ENCODE measurements at places on chromosomes 13 and 19.

DNA sequence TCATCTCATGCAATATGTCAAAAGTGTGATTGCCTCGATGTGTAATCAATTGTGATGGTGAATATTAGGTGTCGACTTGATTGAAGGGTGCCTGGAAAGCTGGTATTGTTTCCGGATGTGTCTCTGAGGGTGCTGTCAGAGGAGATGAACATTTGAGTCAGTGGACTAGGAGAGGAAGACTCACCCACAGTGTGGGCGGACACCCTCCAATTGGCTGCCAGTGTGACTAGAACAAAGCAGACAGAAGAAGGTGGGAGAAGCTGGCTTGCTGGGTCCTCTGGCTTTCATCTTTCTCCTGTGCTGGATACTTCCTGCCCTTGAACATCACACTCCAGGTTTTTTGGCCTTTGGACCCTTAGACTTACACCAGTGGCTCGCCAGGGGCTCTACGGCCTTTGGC is 15.5 kb upstream of the CABP5 start:
- no peak for DNase-seq

GRCh38 chr13:31000889-31001288 is 68.4 kb downstream of the TEX26 start:
- no peak for DNase-seq

- DNase-seq: no peak
These were observed 181.5 kb downstream of the FOXO1 start for GRCh38 chr13:40484974-40485373.

DNA sequence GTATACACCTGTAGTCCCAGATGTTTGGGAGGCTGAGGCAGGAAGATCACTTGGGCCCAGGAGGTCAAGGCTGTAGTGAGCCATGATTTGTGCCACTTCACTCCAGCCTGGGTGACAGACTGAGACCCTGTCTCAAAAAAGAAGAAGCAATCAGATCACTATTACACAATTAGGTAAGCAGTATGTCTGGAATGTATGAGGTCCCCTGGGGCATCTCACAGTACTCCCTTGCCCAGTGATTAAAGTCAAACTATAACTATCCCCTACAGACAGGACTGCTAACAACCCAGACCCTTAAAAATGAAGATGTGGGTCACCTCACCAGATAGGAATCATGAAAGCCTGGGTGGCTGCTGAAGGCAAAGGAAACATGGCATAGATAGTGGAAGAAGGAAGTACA is 9.4 kb upstream of the PAN3 start:
- DNase-seq: no peak

GRCh38 chr13:110371550-110372465 is 64.7 kb downstream of the COL4A2 start:
- DNase-seq: no peak

DNA sequence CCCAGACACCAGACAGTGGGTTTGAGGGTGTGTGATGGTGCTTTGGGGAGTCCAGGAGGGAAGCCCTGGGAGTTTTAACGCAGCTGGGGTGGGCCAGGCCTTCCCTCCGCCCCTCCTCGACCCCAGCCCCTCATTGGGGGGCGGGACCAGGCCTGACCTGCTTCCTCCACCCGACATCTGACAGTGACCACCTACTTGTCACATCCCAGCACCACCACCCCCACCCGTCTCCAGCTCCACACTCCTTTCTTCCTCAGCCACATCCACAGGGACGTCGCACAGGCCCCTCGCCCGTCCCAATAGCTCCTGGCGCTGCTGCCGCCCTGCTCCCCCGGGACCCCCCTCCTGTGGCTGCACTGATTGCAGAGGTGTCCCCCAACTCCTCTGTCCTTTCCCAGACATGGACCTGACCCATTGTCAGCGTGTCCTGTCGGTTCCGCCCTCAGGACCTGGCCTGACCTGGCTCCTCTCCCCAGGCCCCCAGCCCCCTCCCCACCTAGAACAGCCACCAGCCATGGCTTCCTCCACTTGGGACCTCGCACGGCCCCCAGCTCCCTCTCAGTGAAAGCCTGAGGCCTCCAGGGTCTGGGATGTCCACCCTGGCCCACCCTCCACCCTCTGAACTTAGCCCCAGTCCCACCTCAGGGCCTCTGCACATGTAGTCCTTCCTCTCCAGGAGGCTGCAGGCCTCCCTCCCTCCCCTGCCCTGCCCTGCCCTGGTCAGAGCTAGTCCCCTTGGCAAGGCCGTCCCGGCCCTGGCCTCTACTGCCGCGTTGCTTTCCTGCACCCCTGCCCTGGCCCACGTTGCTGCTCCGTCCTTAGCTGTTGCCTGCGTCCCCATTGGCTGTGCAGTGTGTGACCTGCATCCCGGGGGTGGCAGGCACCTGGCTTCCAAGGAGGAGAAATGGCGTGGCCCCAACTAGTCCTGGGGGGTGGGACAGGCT is 30.4 kb downstream of the COMP start:
- no peak for DNase-seq

DNA sequence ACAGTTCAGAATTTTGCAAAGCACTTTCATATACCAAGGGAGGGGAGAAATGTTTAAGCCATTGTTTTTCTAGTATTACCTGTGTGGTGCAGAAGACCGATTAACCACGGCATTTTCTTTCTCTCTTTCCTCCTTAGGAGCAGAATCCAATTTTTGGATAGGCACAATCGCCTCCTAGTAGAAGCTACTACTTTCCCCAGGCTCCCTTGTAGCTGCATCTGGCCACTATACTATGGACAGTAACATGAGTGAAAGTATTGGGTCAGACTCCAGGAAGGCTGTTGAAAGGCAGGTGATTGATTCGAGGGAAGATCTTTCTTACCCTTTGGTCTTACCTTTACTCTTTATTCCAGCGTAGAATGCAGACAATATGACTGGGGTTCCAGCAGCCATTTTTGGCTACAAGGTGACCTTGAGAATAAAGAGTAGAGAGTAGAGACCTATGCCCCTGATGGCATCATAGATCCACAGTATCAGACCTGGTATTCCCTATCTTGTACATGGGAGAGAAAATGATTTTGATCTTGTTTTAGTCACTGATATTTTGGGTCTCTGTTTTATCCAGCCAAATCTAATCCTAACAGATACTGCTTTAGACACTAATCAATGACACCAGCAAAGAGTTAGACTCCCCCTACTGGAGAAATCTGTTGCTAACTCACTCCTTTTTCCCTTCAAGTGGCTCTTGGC is 77.0 kb downstream of the LRRC63 start:
- DNase-seq: no peak

DNA sequence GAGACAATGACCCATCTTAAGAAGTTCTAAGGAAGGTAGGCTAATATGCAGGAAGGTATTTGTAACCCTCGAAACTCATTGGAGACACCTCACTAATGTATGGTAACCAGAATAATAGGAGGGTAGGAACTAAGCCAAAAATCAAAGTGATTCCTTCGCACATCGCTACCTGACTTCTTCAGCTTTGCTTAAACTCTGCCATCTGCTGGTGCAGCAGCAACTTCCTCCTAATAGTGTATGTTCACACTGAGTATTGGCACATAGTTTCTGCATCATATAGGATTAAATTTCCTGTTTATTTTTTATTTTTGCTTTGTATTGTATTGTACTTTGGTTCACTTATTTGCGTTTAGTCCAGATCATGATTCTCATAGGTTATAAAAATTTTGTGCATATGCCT is 676.2 kb downstream of the GPC5 start:
- no peak for DNase-seq

GRCh38 chr13:86569119-86569518 is 769.9 kb upstream of the SLITRK6 start:
- DNase-seq: no peak

DNA sequence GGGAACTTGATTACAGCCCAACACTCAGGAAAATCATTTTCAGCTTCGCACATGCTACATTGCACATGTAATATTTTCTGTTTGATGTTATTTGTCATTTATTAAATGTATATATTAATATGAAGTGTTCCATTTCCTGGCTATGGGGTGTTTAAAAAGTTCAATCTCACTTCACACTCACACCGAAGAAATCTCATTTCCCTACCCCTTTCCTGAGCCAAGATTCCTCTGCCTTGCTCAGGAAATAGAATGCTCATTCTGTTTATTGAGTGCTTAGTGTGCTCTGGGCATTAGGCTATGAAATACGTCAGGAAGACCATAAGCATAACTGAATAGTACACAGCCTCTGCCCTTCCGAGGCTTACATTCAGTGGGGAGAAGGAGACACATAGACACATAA is 331.9 kb upstream of the TSHZ3 start:
- DNase-seq: no peak

DNA sequence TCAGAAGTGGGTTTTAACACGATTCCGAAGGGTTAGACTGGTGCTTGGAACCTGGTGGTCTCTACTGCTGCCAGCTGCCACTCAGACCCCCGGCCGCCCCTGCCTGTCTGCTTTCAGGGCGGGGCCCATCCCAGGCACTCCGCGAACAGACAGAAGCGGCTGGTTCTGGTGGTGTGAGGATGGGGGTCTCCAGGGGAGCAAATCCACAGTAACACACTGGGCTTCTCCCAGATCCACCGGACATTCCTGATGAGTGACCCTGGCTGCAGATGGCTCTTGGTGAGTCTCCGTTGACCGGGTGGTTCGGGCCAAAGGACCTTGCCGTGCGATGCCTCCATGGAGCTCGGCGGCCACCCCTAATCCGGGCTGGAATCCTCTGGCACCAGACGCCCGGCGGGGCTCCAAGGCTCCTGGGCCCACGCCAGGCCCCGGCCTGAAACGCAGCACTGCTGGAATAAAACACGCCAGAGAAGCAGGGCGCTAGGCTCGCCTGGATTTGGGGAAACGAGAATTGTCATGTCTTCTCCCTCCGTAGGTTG is 2.1 kb upstream of the PTBP1 start:
- peak; percentile 15 for DNase-seq

Measured in H54 (cell line).